Stimulated activated CD8-positive, alpha-beta memory T cell treated with anti-CD3 and anti-CD28 coated beads, Interleukin-15, amount 100 ng/mL, for 24 hours (primary cell): ENCODE measurements at places on chromosomes 5 and 9.

- no peak for DNase-seq
Measured at GRCh38 chr9:94083384-94083783, 880 bp upstream of the PTPDC1 start.

GRCh38 chr5:149765932-149766331 is 35.8 kb downstream of the PPARGC1B start:
- DNase-seq, result no peak

DNA sequence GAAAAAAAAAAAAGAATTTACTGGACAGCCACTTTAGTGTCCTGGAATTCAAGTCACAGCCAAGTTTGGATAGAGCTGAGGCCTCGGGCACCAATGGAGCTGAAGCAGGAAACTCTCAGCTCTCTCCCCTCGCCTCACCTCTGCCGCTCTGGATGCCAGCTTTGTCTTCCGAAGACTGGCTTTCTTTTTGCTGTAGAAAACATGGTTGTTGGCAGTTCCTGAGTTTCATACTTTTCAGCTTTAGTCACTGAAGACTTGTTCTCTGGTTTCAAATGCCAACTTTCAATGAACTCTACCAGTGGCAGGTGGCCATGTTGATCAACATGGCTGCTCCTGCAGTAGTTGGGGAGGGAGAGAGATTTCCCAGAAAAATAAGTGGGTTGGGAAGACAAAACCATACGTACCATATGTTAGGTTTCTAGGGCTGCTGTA is 142.2 kb downstream of the SNX18 start:
- no peak for DNase-seq

GRCh38 chr5:82335806-82336205 is 57.7 kb upstream of the RPS23 start:
- DNase-seq, result no peak

GRCh38 chr5:82734347-82734746 is 342.8 kb downstream of the TMEM167A start:
- no peak for DNase-seq

DNA sequence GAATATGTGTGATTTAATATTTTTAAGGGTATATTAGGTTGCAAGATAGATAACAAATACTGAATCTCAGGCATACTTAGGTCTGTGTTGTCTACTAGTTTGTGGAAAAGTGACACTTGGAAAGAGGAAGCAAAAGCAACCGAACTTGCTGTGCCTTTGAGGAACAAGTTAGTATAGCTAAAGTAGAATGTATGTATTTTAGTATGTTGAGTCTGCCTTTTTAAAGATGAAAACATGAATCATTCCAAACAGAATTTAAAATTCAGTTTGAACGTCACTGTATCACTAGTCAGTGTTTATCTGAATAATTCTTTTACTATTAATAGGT is 12.9 kb downstream of the TLE4 start:
- no peak for DNase-seq

DNA sequence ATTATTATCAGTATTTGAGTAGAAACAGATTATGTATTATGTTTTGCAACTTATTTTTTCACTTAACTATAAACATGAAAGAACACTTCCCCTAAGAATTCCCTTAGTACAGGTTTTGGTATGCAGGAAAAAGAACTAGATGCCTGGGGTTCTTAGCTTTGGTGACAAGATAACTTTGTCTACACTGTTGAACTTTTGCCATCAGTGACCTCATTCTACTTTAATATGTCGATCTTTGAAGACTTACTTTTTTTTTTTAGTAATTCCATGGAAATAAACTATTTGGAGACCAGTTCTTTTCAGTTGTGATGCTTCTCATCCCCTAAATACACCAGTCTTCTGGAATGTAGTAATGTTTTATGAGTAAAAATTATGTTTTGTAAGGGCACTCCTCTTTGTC is 34.3 kb downstream of the ZNF462 start:
- DNase-seq, result no peak

GRCh38 chr9:109014608-109015280 is 1.4 kb upstream of the CTNNAL1 start:
- no peak for DNase-seq
